ENCODE measurements at places on chromosomes 13 and 19. TPM values are rescaled to one million over a fixed set of nuclear protein-coding genes. Genes with fewer than 3 reads are reported as not detected.

ICAM4 gene
- 1.1 TPM for total RNA-seq

DNA sequence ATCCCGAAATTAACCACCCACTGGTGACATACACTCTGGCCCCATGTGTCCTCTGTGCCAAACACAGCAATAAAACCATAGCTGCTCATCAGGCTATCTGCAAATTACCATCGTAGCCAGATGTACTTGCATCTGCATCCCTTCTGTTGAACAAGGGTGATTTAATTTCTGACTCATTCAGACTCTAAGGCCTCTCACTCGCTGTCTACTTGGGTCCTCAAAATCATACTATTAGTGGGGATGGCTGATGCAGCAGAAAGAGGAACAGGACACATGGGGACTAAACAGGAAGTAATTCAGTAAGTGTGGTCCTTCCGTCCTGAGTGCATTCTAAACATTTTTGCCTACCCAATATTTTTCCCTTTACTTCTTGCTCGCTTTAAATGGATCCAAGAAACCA, 2275.0 kb upstream of the PCDH20 start:
- DNase-seq = no peak

DNA sequence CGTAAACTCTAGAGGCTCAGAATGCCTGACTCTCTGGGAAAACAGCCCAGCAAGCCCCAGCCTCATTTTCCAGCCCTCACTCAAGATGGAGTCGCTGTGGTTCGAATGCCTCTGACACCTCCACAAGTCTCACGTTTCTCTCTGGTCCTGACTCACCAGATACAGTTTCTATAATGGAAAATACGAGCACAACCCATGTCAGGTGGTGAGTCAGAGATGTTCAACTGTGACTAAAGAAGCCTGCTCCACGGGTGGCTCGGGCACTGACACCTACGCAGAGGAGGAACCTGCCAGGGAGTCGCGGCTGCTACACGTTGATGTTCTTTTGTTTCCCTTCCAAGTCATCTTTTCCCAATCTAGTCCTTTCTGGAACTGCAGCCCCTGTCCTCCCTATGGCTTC, 87.1 kb upstream of the STK24 start:
- DNase-seq = no peak

- DNase-seq = no peak
Measured at GRCh38 chr19:14167576-14168138, 31.3 kb upstream of the ASF1B start.

Measured in skin of body (tissue), 3 donors.